ENCODE measurements at places on chromosomes 11 and 22.

DNA sequence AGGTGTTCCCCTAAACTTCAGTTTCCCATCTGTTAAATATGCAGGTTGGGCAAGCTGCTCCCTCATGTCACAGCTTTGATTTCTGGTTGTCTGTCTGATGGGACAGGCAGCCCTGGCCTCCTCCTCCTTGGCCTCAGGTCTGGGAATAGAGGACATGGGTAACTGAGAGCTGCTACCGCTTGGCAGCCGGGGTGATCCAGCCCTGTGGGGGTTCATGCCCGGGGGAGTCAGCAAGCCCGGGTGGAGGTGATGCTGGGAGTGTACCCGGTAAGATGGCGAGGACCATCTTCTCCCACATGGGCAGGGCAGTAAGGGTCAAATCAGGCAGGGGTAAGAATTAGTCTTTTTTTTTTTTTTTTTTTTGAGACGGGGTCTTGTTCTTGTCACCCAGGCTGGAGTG lies 845.0 kb downstream of the TBC1D22A start:
- no peak for DNase-seq

- no peak for DNase-seq
Observed at GRCh38 chr11:69444381-69445130, 36.9 kb upstream of the LINC01488 start.

DNA sequence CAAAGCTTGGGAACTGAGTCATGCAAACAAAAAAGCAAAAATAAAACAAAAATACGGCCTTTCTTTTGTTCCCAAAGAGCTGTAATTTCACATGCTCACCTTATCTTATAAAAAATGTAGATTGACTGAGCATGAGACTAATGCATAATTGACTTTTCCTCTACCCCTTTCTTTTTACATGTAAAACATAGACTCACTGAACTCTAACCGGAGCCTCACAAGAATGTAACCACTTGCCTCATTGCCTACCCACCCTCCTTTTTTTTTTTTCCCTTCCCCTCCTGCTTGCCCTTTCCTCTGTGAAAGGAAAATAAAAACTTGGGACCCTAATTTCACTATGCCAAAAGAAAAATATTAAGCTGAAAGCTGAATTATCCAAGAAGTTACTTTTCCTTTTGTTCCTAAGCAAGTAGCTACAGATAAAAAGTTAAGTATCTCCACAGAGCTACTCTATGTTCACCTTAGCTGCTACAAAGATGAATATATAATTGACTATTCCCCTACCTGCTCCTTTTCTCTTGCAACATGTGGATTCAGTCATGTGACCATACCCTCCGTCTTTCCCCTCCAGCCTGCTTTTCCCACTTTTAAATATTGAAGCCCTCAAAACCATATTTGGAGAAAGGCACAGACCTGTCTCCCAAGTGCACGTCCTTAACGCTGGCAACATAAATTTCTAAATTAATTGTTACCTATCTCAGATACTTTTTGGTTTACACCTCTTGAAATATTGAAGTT lies 39.6 kb upstream of the WEE1 start:
- no peak for DNase-seq

DNA sequence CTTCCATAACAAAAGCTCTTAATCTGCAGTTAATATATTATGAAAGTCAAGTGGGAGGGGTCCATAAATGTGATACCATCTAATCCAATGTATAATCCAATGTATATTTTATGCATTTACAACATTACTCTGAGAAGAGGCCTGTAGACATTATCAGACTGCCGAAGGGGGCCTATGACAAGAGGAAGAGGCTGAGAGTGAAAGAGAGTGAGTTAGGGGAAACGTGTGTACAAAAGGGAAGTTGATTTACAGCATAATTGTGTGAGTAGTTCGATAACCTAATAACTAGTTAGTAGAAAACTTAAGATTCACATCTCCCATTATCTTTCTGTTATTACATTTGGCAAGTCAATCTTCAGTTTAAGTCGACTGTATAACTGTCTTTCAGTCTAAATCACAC lies 86.6 kb downstream of the DDX10 start:
- DNase-seq = no peak

Measured in naive thymus-derived CD8-positive, alpha-beta T cell (primary cell).